ENCODE measurements at places on chromosomes 3 and 15.

- DNase-seq = peak; percentile 42
Observed at GRCh38 chr3:45870099-45870498, 16.2 kb upstream of the CCR9 start.

GRCh38 chr3:15384510-15385237, 42.7 kb downstream of the METTL6 start:
- no peak for DNase-seq

- no peak for DNase-seq
Observed at GRCh38 chr15:51497806-51498205, 124.8 kb downstream of the DMXL2 start.

DNA sequence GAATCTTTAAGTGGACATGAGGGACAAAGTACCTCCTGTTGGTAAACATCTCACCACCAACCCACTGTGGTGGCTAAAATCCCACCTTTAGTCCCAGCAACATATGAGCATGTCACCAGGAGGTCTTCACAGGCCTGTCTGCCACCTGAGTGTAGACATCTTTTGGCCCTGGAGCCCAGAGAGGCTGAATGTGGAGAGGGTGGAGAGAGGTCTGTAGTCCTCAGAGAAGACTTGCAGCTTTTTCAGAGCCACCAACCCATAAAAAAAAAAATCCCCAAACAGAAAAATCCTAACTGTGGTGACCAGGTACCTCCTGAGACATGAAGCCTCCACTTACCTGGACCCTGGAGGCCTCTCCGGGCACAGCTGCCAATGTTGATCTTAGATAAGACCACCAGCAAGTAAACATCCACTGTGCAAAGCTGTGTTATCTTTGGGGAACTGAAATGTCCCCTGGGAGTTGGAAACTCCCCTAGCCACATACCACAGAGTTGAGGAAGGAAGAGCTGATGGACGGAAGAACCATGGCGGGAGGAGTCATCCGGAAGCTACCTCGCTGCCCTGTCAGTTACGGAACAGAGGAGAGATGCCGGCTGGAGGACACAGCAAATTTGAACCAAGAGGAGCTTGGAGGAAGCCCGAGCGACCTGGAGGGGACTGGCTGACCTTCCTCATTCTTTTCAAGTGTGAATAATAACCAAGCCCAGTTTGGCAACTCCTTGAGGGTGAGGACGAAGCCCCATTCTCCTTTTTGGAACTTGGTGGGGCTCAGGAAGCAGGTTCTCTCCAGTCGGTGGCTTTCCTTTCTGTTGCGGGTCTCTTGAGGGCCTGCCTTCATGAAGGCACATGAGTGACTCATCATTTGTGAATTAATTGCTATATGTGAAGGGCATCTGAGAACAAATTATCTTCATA, at the start of gene GHRL:
GHRL (minus strand) TSS at position 443 of the 915 bp plus-strand sequence. CDS start 2,767 bp downstream, outside the sequence.
- DNase-seq = no peak

- DNase-seq = no peak
Observed at GRCh38 chr3:128372707-128373533, 93.8 kb downstream of the DNAJB8 start.

All from activated naive CD8-positive, alpha-beta T cell treated with anti-CD3 and anti-CD28 coated beads for 36 hours (primary cell).